ENCODE measurements at places on chromosomes 7 and 10.

DNA sequence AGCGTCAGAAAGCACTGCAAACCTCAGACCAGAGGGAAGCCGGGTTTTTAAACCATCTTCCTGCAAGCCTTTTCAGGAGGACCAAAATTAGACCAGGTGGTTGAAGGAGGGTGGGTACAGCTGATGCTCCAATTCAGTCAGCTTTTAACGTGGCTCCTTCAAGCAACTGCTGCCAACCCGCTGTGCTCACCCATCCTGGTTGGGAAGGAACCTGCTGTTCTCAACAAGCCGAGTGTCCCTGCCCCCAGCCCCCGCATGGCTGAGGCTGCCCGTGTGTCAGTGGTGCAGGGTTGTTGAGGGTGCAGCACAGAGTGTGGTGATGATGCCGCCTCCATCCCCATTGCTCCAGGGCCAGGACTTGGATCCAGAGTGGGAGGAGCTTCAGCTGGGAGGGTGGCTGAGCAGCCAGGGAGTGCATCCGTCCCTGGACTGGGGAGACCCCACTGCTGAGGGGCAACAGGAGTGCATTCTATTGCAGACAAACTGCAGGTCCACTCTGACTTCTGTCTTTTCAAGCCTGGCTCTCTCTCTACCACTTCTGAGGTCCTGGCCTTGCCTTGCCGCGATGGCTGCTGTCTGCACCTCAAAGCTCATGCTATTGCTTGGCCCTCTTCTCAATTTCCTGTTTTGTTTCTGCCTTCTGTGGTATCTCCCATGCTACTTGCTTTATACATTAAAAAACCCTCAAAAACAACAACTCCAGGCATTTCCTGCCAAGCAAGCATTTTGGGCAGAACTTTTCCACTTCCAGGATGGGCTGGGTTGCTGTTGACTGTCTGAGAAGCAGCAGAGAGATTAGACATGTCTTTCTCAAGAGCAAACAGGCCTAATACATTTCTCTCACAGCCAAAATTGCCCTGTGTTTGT is 134.7 kb downstream of the DNAJB6 start:
- no peak for DNase-seq

DNA sequence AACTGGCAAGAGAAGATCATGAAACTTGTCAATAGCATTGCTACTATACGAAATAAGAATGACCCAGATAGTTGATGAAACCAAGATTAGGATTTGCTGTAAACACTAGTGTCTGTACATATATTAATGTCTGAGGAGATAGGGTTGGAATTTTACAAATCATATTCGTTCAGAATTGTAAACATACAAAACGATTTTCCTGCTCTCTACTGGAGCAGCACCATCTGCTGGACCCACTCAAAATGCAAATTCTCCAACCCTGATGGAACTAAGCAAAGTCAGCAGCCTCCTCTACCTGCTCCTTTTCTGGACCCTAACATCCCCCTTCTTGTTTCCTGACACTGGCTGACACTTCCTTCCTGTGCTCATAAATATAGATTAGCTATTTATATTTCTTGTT is 29.4 kb upstream of the SGMS1 start:
- DNase-seq, result no peak

- no peak for DNase-seq
Observed at GRCh38 chr10:3714967-3715366, 70.0 kb downstream of the KLF6 start.

- DNase-seq, result no peak
Observed at GRCh38 chr7:108211382-108212201, 81.4 kb upstream of the LAMB4 start.

GRCh38 chr10:111836571-111836970 is 347.0 kb downstream of the GPAM start:
- DNase-seq, result no peak

DNA sequence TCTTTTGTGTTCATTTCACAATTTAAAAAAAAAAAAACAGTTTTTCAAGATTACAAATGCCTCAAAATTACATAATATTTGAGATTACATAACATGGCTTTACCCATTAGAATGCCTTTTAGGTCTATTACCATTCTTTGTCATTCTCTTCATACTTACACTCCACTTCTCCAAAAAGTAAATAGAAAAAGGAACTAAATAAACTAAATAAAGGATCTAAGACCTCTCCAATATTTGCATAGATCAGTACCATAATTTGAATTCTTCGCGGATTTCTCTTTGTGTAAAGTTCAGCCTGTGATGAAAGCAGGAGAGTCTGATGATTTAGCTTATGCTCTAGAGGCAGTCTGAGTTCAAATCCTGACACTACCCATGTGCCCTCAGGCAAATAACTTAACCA is 56.4 kb upstream of the C1GALT1 start:
- no peak for DNase-seq

DNA sequence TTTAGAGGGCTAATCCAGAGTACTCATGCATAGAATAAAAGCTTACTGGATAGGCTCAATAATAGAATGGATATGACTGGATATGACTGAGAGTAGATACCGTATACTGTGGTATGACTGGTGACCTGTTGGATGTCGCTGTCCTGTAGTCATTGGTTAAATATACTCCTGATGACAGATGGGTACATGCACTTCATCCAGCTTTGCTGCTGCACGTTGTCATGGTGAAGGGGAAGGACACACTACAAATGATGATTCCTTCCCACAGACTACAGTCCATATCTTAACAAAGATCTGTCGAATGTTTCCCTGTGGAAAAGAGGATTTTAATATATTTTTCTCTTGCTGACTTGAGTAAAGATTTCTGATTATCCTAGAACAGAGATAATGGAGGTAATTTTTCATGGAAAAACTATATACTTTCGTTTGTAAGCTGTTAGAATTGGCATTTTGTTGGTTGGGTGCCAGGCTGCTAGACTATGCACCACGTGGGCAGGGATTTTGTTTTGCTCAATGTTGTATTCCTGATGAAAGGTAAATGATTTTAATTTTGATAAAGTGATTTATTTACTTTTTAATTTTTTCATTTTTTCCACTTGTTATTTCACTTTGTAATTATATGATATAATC is 97.3 kb downstream of the PPP1R9A start:
- DNase-seq, result no peak

DNA sequence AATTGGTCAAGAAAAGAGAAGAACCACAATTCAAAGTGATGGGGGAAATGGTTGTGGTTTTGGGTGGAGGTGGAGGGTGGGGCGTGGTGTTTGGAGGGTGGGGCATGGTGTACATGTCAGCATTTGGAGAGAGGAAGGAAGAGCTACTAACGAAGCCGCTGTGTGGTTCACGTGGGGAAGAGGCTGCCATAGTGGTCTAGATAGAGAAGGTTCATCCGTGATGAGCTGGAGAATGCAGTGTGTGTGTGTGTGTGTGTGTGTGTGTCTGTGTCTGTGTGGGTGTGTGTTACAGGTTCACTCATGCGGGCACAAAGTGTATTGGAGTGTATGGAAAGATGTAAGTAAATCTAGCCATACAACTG is 6.1 kb upstream of the VCL start:
- DNase-seq, result no peak

DNA sequence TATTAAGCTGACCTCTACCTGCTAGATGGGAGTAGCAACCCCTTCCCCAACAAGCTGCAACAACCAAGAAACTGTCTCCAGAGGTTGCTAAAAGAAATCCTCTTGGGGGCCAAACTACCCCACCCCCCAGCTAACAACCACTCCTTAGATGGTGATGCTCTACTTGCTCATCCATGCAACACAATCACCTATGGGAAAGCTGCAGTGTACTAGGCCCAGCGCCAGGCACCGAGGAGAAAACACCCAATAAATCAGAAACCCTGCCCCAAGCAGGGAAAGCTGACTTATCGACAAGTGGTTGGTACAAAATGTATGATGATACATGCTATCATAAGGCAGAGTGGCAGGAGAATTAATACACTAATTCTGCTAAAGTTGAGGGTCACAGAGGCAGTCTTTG is 17.3 kb downstream of the SLC25A13 start:
- DNase-seq, result no peak

GRCh38 chr10:6470894-6471618 is 109.0 kb downstream of the PRKCQ start:
- no peak for DNase-seq

- no peak for DNase-seq
Observed at GRCh38 chr7:110868458-110868857, 222.5 kb upstream of the LRRN3 start.

GRCh38 chr7:33452805-33453502 is 323.6 kb downstream of the BBS9 start:
- DNase-seq, result no peak

DNA sequence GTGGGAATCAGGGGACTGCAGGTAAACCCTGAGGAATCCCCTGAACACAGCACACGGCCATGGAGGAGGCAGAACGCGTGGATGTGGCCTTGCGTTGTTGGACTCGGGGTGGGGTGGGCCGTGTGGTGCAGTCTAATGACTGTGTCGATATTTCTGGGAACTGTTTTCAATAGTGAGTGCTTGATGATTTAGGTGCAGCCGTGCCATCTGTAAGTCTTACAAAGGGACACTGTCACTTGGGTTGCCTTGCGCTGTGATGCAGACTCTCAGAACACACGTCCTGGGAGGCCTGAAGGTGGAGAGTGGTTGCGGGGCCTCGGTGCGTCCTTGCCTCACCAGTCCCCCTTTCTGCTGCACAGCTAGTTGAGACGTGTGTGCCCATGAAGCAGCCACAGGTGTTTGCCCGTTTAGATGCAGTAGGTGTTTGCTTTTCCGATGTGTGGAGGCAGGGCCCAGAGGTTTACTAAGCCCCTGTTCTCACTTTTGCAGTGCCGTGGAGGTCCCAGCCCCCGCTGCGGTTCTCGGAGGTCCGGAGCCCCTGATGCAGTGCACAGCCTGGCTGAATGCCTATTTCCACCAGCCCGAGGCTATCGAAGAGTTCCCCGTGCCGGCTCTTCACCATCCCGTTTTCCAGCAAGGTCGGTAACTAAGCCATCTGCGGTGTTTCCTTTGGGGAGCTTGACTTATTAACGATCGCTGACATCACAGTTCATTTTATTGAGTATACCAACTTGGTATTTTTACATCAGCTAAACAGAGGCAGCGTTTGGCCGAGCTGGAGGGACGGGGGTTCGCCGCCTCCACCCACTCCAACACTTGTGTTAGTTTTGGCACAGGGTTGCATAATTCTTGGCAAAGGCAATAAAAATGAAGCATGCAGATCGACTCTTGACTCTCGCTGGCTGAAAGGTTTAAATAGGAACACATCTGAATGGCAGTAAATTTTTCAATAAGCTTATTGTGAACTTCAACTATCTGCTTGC is 240.7 kb downstream of the MGMT start:
- no peak for DNase-seq

- no peak for DNase-seq
Observed at GRCh38 chr10:792083-792791, 102.8 kb upstream of the DIP2C start.

- DNase-seq, result no peak
Observed at GRCh38 chr7:39623732-39624441, 515 bp downstream of the RALA start.

- DNase-seq, result no peak
Observed at GRCh38 chr7:73533742-73534141, 11.6 kb upstream of the BAZ1B start.
